Stimulated activated CD8-positive, alpha-beta memory T cell treated with anti-CD3 and anti-CD28 coated beads, Interleukin-7, amount 100 ng/mL, for 1 hour (primary cell): ENCODE measurements at places on chromosomes 13 and 19.

GRCh38 chr19:32349051-32349450 lies 3.6 kb downstream of the ZNF507 start:
- no peak for DNase-seq

DNA sequence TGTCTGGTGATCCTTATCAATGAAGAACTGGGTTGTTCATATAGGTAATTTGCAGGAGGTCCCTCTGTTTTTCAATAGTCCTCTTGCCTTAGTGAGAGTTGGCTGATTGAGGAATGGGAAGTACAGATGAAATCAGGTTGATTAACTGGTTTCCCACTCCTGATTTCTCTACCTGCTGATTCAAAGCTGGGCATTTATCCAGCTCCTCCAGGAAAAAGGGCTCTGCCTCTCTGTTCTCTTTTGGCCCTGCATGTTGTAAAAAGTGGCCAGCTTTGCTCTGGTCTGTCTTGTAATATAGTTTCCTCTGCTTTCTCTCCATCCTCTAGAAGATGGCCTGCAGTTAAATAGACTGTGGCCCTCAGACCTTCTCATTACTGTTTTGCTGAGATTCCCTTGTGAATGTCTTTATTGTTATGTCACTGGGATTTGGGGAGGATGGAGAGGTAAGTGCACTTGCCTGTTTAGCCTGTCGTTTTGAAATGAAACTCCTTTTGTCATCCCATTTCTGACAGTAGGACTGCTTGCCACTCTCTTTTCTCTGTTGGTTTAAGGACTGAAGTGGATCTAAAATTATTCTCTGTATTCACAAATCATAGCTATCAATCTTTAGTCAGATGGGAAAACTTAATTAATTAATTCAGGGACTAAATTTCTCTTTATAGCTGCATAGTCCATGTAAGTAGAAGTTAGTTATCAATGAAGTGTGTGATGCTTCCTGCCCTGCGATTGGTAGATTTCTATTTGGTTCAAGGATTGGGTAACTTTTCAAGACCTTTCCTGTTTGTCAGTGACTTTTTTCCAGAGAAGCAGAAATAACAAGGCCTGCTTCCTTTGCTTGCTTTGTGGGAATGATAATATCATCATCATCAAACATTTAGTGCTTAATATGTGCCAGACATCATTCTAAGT lies 28.5 kb downstream of the GARRE1 start:
- DNase-seq, result no peak

GRCh38 chr13:38970380-38971051 lies 20.1 kb downstream of the STOML3 start:
- no peak for DNase-seq

GRCh38 chr13:95235199-95235756 lies 66.0 kb downstream of the ABCC4 start:
- DNase-seq, result no peak

DNA sequence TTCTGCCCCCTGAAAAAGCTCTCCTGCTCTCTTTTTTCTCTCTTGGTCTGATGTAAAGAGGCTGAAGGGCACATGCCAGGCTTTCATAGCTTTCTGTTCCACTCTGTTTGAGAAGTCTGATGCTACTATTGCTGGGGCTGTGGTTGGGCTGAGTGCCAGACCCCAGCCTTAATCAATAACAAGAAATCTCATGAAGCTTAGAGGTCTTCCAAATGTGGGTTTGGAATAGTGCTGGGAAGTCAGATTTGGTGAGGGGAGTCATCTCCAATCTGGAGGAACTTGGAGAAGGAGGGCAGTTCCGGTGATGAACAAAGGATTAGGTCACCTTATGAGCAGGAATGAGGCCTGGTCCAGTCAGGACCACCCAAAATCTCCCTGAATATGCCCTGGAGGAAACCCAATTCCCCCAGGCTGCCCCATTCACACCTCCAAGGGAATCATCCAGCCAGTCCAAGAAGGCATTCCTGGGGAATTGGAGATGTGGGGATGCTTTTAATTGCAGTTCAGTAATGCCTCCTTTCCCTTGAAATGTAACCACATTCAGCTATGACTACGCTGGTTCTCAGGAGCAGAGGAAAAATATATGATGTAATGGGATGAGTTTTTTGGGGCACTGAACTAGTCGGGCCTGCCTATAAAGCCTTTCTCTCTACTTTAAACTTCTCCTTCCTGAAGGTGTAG lies 102.0 kb downstream of the STARD13 start:
- no peak for DNase-seq

DNA sequence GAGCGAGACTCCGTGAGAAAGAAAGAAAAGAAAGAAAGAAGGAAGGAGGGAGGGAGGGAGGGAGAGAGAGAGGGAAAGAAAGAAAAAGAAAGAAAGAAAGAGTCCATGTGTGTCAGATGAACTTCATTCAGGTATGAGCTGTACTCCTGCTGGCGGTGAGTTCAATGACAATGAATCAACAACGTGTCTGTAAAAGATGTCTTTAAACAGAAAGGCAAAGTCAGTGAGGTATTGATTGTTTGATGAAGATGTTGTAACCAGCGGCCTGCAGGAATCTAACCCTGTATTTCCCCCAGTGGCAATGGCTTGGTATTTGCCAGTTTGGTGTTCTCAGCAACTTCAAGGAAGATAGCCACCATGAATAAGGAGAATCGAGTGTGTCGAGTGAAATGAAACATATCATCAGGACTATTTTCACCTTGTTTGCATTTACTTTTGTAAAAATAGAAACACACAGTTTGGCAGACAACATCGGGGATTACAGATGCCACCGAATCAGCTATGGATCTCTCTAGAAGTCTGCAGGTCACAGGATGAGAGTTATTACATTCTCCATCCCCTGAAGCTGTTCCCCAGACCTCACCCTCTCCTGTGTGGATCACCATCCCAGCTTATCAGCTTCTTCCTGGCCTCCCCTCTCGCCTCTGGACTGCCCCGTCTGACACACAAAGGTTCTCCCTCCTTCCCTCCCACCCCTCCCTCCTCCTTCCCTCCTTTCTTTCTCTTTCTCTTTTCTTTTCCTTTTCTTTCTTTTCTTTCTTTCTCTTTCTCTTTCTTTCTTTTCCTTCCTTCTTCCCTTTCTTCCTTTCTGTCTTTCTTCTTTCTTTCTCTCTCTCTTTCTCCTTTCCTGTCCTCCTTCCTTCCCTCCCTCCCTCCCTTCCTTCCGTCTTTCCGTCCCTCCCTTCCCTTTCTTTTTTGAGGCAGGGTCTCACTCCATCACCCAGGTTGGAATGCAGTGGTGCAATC lies 8.2 kb upstream of the SBK3 start:
- DNase-seq, result no peak

DNA sequence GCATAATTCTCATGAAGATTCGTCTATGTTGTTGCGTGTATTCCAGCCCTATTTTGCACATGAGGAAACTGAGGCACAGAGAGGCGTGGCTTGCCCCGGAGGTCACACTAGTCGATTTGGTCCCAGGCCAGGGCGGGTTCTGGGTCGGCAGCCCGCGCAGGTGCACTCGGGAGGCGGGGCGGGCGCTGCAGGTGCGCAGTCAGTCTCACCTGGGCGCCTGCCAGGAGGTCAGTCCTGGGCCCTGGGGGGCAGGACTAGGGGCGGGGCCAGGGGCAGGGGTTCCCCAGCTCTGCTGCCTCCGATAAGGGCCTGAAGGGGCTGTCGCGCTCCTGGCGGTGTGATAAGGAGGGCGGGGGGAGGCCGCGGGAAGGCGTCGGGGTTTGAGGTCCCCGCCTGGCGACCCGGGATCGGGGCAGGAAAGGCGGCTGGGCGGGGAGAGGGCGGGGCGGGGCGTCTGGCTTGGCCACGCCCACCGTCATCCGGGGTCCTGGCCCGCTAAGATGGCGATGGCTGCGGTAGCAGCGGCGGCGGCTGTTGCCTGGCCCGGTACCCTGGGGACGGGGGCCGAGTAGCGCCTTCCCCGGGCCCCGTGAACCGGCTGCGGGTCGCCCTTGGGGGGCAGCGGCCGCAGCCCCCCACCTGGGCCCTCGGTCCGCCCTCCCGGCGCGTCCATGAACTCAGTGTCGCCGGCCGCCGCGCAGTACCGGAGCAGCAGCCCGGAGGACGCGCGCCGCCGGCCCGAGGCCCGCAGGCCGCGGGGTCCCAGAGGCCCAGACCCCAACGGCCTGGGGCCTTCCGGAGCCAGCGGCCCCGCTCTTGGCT lies at the start of gene ATG4D:
TSS of gene ATG4D (plus strand) at position 485 of the 822 bp plus-strand sequence. CDS start at position 672, 187 bp downstream.
- DNase-seq, result peak; percentile 54
